ENCODE measurements at places on chromosomes 4 and X.
A peak's percentile ranks its signal among the peaks of the same experiment; 100 is the strongest.

DNA sequence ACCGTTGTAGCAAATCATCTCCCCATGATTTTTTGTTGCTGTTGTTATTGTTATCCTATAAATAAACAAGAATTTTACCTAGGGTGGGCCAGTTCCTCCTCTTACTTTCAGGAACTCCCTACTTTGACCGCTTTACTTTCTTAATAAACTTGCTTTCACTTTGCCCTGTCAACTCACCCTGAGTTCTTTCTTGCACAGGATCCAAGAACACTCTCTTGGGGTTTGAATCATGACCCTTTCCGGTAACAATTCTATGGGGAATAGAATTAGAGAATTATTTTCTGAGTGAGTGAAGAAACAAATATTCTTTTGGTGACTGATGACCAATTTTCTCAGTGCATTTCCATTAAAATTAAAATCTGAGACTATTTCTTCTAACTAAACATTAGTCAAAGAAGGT, 584.0 kb upstream of the TENM3 start:
- DNase-seq: no peak

GRCh38 chr4:40916218-40916555, 166.4 kb downstream of the NSUN7 start:
- DNase-seq: no peak

GRCh38 chrX:48802905-48803200, 986 bp downstream of the HDAC6 start:
- DNase-seq: no peak

DNA sequence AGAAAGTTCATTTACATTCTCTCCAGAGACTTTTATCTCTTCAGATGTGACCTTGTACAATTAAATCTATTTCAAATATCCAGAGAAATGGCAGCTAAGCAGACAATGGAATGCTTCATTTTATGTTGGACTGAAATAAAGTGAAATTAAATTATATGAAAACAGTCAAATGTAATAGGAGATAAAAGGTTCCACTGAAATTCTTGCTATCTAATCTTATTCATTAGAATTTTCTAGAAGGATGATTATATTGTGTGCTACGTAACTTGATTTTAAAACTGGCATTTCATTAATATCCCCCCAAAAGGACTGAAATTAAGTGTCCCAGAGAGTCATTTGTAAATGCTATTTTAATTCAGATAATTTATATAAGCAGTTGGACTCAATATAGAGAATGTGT, 646.9 kb upstream of the GALNT7 start:
- peak; percentile 0 for DNase-seq

- no peak for DNase-seq
These were observed 65.2 kb upstream of the MTM1 start for GRCh38 chrX:150502979-150503897.

- DNase-seq: no peak
These were observed 192.5 kb upstream of the GATB start for GRCh38 chr4:151953312-151953711.

- DNase-seq: peak; percentile 85
These were observed 372.6 kb upstream of the TECRL start for GRCh38 chr4:64781737-64782326.

DNA sequence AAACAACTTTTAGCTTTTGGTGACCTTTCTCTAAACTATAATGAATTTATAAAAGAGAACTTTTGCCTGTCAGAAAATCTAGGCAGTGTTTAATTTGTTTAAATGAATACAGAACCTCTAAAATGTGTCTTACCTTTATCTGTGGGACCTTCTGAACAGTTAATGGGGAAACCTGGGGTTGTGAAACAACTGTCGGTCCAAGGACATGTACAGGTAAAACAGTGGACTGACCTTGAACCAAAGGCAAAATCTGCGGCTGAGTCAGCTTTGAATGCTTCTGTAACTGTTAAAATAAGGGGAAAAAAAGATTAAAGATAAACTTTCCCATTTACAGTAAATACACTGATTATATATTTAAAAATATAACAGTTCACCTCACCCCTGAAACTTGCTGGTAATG, 65.1 kb downstream of the WNK3 start:
- no peak for DNase-seq

- no peak for DNase-seq
These were observed 138.8 kb upstream of the MSX1 start for GRCh38 chr4:4720646-4721045.

GRCh38 chr4:137677863-137678262, 145.6 kb upstream of the PCDH18 start:
- DNase-seq: no peak

GRCh38 chr4:123871341-123871740, 474.7 kb downstream of the SPRY1 start:
- peak; percentile 70 for DNase-seq

- peak; percentile 10 for DNase-seq
These were observed 14.5 kb upstream of the MED14 start for GRCh38 chrX:40749681-40750494.

GRCh38 chr4:87390551-87390890, 467 bp downstream of the HSD17B11 start:
- DNase-seq: no peak

- DNase-seq: no peak
These were observed 139.3 kb downstream of the GASK1B start for GRCh38 chr4:158033416-158034120.

- DNase-seq: no peak
These were observed 10.2 kb downstream of the CRLF2 start for GRCh38 chrX:1202251-1202650.

GRCh38 chr4:170243662-170244288, 154.0 kb upstream of the AADAT start:
- DNase-seq: no peak

GRCh38 chrX:152915541-152916241, 17.8 kb downstream of the ZNF185 start:
- peak; percentile 77 for DNase-seq

DNA sequence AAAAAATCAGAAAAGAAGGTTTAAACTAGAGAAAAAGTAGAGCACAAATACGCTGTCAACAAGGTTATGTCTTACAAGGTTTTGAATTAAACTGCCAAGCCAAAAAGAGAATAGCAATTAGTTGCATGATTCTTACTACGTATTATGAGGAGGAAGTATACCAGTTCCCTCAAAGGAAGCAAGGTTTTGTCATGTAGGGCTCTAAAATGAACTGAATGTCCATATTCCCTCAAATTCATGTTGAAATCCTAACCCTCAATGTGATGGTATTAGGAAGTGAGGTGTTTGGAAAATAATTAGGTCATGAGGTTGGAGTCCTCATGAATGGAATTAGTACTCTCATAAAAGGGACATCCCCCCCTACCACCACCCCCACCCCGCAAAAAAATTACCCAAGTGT, 201.0 kb downstream of the FBXW7 start:
- no peak for DNase-seq

- DNase-seq: no peak
These were observed 79.8 kb downstream of the PPEF2 start for GRCh38 chr4:75822416-75822815.

DNA sequence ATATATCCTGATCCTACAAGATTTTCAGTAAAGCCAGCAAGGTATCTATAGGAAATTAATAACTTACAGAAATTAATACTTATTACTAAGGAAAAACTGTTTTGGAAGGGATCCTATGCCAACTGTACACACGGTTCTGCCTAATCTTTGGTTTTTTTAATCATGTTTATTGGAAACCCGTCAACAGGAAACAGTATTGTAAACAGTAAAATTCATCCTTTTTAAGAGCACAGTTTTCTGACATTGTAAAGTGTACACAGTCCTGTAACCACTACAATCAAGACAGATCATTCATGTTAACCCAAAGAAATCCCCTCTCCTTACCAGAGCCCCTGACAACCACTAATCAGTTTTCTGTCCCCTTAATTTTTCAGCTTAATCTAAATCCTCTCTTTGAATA, 9.9 kb downstream of the ABCG2 start:
- DNase-seq: no peak

DNA sequence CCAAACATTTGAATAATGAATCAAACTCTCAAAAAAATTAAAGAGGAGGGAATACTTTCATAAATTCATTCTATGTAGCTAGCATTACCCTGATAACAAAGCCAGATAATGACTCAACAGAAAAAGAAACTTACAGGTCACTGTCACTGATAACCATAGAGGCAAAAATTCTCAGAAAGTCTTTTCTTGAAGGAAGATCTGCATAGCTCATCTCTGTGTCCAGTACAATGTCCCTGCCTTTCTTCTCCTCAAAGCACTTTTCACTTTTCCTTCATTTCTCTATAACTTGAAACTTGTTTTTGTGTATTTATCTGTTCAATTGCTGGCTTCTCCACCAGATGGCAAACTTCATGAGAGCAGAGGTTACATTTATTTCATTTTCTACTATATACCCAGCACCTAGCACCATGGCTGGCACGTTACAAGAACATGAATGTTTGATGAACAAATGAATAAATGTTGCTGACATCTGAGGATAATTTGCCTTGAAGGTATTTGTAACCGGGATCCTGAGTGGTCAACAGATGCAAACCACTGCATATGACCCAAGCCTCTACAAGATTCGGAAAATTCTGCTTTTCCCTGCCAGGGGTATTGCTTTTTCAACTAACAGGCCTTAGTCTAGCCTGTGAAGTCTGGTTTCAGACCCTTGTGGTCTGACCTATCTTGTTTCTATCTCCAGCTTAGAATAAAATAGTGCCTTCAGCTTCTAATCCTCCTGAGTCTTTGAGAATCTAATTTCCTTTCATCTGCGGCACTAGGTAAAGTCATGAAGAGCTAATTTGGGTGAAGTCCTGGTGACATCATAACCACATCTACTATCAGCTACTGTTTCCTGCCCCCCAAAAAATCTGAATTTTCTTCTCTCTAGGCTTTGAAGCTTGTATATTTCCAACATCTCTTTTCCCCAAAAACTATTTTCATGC, 52.5 kb upstream of the ANTXR2 start:
- DNase-seq: peak; percentile 9

- no peak for DNase-seq
These were observed 404.9 kb downstream of the ZNF674 start for GRCh38 chrX:46140272-46140671.

- DNase-seq: peak; percentile 67
These were observed at the start of gene MSN for GRCh38 chrX:65667503-65668376. MSN (plus strand) TSS chrX:65667654; CDS start chrX:65667842, 188 bp downstream.

DNA sequence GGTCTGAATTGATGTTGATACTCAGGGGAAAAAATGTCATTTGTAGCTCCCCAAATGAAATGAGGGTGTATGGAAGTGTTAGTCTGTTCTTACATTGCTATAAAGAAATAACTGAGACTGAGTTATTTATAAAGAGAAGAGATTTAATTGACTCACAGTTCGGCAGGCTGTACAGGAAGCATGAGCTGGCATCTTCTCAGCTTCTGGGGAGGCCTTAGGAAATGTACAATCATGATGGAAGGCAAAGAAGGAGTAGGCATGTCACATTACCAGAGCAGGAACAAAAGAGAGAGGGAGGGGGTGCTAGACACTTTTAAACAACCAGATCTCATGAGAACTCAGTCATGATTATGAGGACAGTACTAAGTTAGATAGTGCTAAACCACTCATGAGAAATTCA, 1199.9 kb upstream of the DIAPH2 start:
- no peak for DNase-seq

GRCh38 chr4:121243485-121243884, 79.4 kb upstream of the TNIP3 start:
- DNase-seq: no peak

DNA sequence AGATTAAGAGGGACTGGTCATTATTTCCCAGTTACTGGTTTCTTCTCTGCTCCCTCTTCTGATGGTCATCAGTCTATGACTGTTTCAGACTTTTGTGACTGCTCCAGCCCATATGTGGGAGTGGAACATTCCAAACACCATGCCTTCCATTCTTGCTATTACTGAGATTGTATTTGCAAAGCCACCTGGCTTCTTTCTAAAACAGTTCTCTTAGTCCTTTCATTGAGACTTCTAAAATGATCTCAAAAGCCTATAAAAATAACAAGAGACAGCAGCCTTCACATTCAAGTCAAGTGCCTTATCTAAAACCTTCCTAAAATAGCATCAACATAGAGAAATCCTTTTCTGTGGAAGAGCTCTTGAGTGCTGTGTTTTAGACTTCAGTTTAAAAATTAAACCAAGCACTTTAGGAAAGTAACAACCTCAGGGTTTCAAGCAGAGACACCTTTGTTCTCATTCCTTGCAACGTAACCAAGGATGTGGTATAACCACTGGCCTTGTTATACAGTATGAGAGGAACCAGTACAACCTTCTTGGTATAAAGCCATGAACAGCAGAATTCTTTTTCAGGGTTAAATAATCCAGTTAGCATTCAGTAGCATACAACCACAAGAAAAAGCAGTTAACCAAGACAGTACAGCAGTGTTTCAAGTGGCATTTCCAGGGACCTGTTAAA, 97.1 kb downstream of the NFKB1 start:
- no peak for DNase-seq

DNA sequence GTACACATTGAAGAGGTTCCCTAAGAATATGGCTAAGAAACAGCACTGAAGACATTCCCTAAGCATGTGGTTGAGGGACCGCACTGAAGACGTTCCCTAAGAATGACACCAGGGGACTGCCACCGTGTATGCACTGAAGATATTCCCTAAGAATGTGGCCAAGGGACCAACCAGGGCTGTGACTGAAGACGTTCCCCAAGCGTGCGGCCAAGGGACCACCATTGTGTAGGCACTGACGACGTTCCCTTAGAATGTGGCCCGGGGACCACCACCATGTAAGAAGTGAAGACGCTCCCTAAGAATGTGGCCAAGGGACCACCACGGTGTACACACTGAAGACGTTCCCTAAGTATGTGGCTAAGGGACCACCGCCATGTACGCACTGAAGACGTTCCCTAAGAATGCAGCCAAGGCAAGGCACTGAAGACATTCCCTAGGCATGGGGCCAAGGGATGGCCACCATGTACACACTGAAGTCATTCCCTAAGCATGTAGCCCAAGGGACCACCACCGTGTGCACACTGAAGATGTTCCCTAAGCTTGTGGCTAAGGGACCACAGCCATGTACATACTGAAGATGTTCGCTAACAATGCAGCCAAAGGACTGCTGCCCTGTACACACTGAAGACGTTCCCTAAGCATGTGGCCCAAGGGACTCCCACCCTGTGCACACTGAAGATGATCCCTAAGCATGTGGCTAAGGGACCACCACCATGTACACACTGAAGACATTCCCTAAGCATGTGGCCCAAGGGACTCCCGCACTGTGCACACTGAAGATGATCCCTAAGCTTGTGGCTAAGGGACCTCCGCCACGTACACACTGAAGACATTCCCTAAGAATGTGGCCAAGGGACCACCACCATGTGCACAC, 22.0 kb downstream of the DHRSX start:
- no peak for DNase-seq

All from eye (tissue), 1 donor.